Calu3 (cell line): ENCODE measurements at places on chromosomes 3 and 15.

DNA sequence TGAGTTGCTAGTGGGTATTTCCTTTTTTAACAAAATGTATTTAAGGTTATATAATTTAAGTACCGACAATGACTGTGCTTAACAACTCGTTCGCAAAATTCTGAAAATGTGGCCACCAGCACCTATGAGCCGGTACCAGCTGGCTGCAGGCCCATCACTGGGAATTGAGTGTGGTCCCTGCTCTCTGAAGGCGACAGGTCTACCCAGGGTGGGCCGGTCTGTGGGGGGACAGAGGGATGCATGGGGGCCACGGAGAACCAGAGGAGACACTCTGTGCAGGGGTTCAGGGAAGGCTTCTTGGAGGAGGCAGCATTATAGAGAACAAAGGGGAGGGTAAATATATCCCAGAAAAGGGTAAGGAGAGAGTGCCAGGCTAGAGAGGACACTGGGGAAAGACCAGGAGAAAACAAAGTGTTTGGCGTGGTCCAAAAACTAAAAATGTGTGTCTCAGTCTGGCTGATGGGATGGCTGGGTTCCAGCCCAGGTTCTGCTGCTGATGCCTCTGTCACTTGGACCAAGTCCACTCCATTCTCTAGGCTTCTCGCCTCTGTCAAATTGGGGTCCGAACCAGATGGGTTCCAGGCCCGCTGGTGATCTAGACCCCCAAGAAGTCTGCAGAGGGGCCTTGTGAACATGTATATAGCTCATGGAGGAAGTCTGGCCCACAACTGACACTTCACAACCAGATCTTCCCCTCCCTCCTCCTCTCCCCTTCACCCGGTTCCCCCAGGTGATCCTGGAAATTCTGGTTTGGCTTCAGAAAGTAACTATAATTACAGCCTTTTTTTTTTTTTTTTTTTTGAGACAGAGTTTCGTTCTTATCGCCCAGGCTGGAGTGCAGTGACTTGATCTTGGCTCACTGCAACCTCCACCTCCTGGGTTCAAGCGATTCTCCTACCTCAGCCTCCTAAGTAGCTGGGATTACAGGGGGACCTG lies 10.7 kb upstream of the CYP11A1 start:
- DNase-seq = no peak

- no peak for DNase-seq
Observed at GRCh38 chr3:121999931-122000330, 22.1 kb downstream of the ILDR1 start.

DNA sequence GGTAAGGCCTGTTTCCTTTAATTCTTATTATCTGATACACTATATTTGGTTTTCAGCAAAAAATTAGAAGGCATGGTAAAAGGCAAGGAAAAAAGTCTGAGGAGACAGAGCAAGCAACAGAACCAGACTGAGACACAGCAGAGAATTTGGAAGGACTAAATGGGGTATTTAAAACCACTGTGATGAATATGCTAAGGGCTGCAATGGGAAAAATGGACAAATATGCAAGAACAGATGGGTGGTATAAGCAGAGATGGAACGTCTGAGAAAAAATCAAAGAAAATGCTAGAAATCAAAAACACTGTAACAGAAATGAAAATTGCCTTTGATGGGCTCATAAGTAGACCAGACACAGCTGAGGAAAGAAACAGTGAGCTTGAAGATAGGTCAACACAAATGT lies 50.8 kb upstream of the NSMCE3 start:
- no peak for DNase-seq

GRCh38 chr3:85258326-85258725 lies 299.5 kb downstream of the CADM2 start:
- DNase-seq = no peak

GRCh38 chr3:8254489-8254888 lies 247.1 kb upstream of the LMCD1 start:
- DNase-seq = no peak

GRCh38 chr3:64262574-64263114 lies 37.4 kb upstream of the PRICKLE2 start:
- no peak for DNase-seq

DNA sequence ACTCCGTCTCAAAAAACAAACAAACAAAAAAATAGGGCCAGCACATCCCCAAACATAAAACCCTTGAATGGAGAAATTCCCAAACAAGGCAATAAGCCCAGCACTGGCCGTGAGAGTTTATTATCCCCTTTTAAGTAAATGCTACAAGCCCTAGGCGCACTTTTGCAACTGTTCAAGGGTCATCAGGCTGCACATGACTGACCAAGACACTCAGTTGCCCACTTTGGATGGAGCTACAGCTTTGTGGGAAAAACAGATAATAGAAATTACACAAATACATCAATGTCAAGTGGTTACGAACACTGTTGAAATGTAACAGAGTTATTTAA lies 33.7 kb upstream of the ZNF445 start:
- no peak for DNase-seq

GRCh38 chr15:69424001-69424400 lies 9.9 kb downstream of the KIF23 start:
- no peak for DNase-seq

DNA sequence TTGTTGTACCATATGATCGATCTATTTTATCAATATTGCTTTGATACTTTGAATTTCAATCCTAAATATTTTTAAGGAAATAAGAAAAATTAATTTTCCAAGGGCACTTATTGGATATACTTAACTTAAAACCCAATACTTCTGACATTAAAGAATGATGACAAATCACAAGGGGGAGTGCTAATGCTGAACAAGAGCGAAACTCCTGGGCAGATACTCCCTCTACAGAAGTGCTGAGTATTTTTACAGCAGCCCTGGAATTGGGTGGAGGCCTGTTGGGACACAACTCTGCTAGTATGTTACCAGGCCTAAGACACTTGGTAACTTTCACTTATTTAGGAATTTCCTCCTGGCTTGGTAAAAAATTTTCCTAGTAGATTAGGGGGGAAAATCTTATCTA lies 46.2 kb downstream of the DENND6A start:
- no peak for DNase-seq

GRCh38 chr3:102092617-102093466 lies 243.5 kb downstream of the NFKBIZ start:
- DNase-seq = no peak

GRCh38 chr15:74191798-74192197 lies 10.8 kb downstream of the STRA6 start:
- DNase-seq = no peak

DNA sequence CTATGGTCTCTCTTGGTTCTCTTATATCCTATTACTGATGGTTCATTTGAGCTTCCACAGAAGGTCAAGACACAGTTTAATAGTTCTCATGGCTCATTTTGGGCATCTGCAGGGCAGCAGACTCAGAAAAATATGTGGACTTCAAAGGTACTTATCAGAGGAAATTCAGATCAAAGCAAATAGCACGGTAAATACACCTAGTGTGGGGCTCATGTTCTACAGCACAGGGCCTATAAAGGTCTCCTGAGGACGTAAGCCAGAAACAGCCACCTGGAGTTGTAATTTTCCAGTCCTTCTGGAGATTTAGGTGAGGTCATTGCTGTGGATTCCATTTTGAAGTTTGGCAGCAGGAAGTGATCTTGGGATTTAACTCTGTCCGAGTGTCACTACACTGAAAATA lies 134.5 kb upstream of the SGO1 start:
- no peak for DNase-seq

- no peak for DNase-seq
Observed at GRCh38 chr15:90031231-90031791, 30.2 kb downstream of the ZNF710 start.

DNA sequence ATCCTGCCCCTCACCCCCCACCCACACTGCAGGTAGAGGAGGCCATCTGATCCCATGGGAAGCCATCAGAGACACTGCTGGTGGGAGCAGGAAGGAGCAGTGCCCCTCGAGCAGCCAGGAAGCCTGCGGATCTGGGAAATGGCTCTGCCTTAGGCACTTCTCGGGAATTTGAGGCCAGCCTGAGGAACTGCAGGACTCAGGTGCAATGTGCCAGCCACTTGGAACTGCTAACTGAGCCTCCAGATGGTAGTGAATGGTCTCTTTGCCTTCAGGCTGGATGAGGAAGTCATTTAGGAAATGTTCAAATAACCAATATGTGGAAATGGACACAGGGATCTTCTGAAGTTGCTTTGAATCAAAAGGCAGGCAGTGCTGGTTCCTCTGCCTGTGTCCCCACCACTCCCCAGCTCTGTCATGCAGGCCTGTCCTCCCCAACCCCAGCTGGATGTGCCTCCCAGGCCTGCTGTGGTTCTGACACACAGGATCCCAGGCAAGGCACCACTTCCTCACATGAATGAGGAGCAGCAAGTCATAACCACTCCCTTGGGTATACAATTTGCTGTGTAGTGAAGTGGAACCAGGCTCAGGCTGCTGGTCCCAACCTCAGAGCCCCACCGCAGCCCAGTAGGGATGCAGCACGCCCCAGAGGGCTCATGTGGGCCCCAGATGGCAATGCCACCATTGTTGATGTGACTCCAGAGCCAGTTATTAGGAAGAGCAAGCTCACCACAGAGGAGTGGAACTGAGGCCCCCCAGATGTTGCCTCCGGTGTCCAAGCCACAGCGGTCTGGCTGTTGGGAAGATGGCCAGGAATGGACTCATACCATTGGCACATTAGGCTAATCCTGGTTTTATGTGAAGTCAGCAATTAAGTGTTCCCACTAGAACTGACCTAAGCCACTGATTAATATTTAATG lies 46.5 kb upstream of the LIMD1 start:
- no peak for DNase-seq

- DNase-seq = no peak
Observed at GRCh38 chr3:47083786-47084185, 80.1 kb downstream of the SETD2 start.

DNA sequence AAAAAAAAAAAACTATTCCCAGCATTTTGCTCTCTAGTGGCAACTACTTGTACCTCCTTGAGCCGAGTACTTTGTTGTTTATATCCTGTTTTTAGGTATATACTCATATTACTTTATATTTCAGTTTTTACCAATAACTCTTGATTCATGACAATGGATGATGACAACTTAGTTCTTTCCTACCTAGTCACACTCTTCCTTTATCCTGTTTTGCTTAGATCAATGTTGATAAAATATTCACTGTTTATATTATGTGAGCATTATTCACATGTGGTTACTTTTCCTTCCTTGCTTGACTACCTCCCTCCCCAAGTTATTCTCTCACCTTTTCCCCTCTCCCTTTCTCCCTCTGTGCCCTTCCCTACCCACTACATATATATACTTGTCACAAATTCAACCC lies 53.7 kb downstream of the NKIRAS1 start:
- DNase-seq = no peak

DNA sequence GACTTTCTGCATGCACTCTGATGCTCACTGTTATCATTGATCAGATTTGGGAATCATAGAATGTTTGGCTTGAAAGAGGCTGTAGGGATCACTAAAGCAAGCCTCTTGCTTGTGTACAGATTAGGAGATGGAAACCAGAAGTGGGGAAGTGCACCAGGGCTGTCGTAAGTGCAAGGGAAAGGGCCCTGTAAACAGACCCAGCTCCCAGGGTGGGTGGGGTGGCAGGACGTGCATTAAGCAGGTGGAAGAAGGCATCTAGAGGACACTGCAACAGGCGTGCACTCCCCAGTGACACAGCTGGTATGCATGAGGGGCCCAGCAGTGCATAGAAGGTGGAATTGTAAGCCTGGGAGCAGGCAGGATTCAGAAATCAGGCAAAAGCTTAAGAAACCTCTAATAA lies 58.0 kb upstream of the SLC7A14 start:
- DNase-seq = no peak

DNA sequence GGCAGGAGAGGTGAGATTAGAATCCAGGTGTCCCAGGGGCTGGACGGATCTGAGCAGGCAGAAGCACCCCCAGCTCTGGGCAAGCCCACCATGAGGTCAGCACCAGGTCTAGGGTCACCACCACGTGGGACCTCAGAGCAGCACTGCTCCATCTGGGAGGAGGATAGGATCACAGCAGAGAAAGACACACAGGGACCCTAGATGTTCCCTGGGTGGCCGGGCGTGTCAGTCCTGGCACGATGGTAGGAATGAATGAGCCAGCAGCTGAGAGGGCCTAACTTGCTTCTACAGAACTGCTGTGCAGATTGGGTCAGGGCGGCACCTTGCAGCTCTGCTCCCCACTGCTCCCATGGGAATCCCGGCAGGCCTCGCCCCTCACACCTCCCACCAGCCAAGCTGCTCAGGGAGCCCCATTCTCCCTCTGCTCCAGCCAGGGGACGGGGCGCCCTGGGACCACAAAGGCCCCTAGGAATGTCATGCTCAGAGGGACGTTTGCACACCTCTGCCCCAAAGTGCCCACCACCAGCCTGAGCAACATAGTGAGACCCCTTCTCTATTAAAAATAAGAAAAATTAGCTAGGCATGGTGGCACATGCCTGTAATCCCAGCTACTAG lies 66.3 kb downstream of the ZNF445 start:
- no peak for DNase-seq

DNA sequence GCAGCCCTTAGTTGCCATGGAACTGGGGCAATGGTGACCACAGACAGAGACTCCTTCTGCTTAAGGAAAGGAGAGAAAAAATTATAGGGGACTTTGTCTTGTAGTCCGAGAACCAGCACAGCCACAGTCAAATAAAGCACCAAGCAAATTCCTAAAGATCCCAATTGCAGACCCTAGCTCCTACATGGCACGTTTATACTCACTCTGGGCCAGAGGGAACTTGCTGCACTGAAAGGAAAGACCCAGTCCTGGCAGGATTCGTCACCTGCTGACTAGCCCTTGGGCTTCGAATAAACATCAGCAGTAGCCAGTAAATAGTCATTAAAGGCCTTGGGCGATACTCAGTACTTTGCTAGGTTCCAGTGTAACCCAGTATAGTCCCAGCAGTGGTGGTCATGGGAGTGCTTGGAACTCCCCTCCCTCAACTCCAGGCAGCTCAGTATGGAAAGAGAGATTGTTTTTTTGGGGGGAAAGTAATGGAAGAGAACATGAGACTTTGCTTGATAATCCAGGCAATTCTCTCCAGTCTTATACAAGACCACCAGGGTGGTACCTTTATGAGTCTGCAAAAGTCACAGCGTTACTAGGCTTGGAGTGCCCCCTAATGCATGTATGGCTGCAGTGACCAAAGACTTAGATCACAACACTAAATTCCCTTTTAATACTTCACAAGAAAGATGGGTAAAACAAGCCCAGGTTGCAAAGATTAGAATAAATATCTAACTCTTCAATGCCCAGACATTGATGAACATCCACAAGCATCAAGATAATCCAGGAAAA lies 66.4 kb upstream of the AGTR1 start:
- peak; percentile 40 for DNase-seq
